ENCODE measurements at places on chromosomes 1 and 21.

DNA sequence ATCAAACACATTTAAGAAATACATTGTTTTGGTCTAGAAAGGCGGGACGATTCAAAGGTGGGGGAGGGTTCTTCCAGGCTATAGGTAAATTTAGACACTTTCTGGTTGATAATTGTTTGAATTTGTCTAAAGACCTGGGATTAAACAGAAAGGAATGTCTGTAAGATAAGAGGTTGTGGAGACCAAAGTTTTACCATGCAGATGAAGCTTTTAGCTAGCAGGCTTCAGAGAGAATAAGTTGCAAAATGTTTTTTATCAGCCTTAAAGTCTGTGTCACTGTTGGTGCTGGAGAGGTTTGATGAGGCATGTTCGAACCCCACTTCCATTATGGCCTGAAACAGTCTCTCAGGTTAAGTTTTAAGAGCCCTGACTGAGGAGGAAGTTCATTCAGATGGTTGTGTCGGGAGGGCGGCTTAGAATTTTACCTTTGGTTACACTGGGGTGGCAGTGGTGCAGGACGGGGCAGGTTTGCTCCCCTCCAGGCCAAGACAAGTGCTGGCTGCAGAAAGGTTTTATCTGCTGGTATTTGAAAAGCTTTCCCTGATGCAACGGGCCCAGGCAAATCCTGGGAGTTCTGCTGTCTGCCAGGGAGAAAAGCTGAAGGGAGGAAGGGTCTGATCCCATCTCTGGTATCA lies 16.0 kb upstream of the SLC2A5 start:
- DNase-seq, result no peak

GRCh38 chr1:48943393-48943792 lies 166.7 kb upstream of the BEND5 start:
- DNase-seq, result no peak

DNA sequence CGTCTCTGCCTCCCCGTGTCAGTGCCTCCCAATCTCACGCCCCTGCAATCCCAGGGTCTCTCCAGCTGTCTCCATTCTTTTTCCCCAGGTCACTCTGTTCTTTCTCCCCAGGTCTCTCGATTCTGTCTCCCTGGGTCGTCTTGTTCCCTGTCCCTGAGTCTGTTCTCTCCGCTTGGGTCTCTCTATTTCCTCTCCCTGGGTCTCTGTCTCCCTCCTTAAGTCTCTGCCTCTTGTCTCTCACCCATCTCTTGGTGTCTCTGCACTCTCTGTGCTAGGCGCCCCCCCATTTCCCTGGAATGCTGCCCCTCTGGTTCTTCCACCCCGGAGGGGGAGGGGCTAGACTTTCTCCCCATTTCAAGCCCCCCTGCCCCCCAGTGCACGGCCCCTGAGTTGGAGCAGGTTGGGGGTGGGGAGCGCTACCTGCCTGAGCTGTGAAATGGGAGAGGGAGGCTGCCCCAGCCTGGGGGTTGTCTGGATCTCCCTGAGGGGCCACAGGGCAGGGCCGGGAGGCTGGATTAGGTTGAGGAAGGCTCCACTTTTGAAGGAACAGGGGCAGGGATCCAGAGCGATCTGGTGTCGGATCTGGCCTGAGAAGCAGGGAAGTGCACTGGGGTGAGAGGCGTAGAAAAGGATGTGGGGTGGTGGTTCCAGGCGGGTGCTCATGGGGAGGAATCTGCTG lies 1.4 kb downstream of the PTPRF start:
- DNase-seq, result no peak

GRCh38 chr1:29123887-29124365 lies at the start of gene TMEM200B:
TSS of gene TMEM200B (minus strand) at chr1:29123903. CDS start at chr1:29121828, 2,075 bp downstream.
- DNase-seq, result no peak
